ENCODE measurements at places on chromosomes 2 and 18. TPM values are rescaled to one million over a fixed set of nuclear protein-coding genes. Genes with fewer than 3 reads are reported as not detected.

GRCh38 chr2:224333726-224334482 is 68.0 kb downstream of the FAM124B start:
- no peak overlapping the region for H3K4me3 ChIP-seq
- no peaks in the 10 kb centered on the region for H3K4me1 ChIP-seq
- no peaks in the 10 kb centered on the region for H3K36me3 ChIP-seq
- DNase-seq: no peak

GRCh38 chr18:75926811-75927210 is 499.3 kb upstream of the SMIM21 start:
- H3K27ac ChIP-seq: no peak overlapping the region
- no peaks in the 10 kb centered on the region for H3K36me3 ChIP-seq
- no peaks in the 10 kb centered on the region for H3K4me1 ChIP-seq
- no peak for DNase-seq
- no peak overlapping the region for H3K4me3 ChIP-seq
- H3K27me3 ChIP-seq: no peaks in the 10 kb centered on the region

DNA sequence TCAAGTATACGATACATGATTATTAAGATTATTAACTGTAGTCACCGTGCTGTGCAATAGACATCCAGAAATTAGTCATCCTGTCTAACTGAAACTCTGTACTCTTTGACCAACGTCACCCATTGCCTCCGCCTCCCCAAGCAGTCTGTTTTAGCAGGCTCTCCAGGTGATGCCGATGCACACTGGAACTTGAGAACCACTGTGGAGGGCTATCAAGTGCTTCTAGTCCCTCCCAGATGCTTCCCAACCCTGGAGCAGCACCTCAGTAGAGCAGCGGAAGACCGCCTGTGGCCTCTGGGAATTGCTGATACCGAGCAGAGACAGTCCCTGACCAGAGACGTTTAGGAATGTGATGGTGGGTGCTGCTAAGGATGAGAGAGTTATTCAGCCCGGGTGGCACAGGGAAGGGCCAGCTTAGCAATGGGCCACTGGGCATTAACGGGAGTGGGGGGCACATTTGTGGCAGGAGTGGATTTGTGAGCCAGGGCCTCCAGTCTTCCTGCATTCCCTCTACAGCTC is 50.7 kb downstream of the LIPG start:
- no peak overlapping the region for H3K4me3 ChIP-seq
- no peaks in the 10 kb centered on the region for H3K36me3 ChIP-seq
- H3K4me1 ChIP-seq: no peaks in the 10 kb centered on the region

- peaks cover 59% of the 10 kb centered on the region for H3K4me1 ChIP-seq
- H3K36me3 ChIP-seq: peaks cover 46% of the 10 kb centered on the region
- peak overlapping the region; percentile 97 for H3K27ac ChIP-seq
- H3K4me3 ChIP-seq: peak overlapping the region; percentile 81
- DNase-seq: no peak
- H3K27me3 ChIP-seq: no peaks in the 10 kb centered on the region
Measured at GRCh38 chr18:79459946-79460480, 64.3 kb downstream of the NFATC1 start.

DNA sequence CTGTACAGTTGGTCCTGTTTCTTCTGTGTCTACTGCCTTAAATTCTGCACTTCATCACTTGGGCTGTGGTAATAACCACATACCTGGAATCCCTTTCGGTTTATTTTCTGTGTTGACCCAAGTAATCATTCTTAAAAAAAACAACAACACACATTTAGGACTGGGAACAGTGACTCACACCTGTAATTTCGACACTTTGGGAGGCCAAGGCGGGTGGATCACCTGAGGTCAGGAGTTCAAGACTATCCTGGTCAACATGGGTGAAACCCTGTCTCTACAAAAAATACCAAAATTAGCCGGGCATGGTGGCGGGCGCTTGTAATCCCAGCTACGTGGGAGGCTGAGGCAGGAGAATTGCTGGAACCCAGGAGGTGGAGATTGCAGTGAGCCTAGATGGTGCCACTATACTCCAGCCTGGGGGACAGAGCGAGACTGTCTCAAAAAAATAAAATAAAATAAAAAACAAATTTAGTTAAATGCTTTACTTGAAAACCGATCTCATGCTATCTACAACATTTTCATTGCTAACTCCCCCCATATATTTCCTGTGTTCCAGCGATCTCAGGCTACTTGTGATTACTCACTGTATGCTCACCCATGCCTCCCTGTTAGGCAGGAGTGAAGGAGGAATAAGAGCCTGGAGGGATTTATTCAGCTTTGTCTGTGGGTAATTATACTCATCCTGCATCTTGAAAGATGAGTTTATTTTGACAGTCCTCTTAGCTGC is 18.2 kb downstream of the ACSL3 start:
- H3K4me1 ChIP-seq: peaks cover 34% of the 10 kb centered on the region
- DNase-seq: no peak
- no peak overlapping the region for H3K27ac ChIP-seq
- no peak overlapping the region for H3K4me3 ChIP-seq

GRCh38 chr18:57439985-57440330 is 4.8 kb downstream of the ONECUT2 start:
- no peak for DNase-seq
- H3K27ac ChIP-seq: no peak overlapping the region
- peaks cover 40% of the 10 kb centered on the region for H3K4me1 ChIP-seq
- no peaks in the 10 kb centered on the region for H3K36me3 ChIP-seq

- H3K27ac ChIP-seq: peak overlapping the region; percentile 57
- H3K27me3 ChIP-seq: no peaks in the 10 kb centered on the region
- peaks cover 51% of the 10 kb centered on the region for H3K4me1 ChIP-seq
- DNase-seq: no peak
- H3K4me3 ChIP-seq: no peak overlapping the region
Measured at GRCh38 chr18:55073116-55073515, 113.9 kb upstream of the CCDC68 start.

- H3K27me3 ChIP-seq: no peaks in the 10 kb centered on the region
- H3K36me3 ChIP-seq: no peaks in the 10 kb centered on the region
- no peak overlapping the region for H3K4me3 ChIP-seq
Measured at GRCh38 chr18:71798986-71799673, 745.0 kb downstream of the CBLN2 start.

DNA sequence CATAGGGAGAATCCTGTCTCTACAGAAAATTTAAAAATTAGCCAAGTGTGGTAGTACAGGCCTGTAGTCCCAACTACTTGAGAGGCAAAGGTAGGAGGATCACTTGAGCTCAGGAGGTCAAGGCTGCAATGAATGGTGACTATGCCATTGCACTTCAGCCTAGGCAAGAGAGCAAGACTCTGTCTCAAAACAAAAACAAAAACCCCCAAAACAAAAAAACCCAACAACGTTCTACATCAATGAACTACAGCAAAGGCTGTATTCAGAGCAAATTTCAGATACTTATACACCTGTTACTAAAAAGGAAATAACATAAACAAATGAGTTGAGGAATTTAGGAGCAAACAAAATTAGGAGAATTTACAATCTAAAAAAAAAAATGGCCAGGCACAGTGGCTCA is 22.6 kb downstream of the YES1 start:
- no peak for DNase-seq
- H3K4me3 ChIP-seq: no peak overlapping the region
- peaks cover 11% of the 10 kb centered on the region for H3K27me3 ChIP-seq
- no peaks in the 10 kb centered on the region for H3K36me3 ChIP-seq
- no peak overlapping the region for H3K27ac ChIP-seq

- H3K27me3 ChIP-seq: peaks cover 5% of the 10 kb centered on the region
- no peaks in the 10 kb centered on the region for H3K36me3 ChIP-seq
- no peak overlapping the region for H3K4me3 ChIP-seq
- H3K4me1 ChIP-seq: no peaks in the 10 kb centered on the region
- no peak for DNase-seq
- H3K27ac ChIP-seq: no peak overlapping the region
Measured at GRCh38 chr2:171557363-171557762, 35.1 kb downstream of the CYBRD1 start.

DNA sequence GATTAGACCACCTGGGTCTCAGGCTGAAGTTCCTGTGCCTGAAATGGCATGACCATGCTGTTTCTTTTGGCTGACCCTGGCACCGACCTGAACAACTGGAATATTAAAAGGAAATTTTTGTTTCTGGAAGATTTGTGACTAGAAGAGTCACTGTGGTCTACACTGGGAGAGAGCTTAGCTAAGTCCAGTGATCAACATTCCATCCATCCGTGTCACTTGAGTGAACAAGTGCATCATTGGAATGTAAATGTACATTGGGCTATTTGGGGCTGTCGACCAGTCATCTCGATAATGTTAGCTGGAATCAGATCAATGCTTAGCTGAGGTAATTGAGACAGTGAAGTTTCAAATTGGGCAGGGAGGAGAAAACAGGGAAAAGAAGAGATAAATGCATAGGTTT is 95.4 kb upstream of the CCDC85A start:
- no peak overlapping the region for H3K27ac ChIP-seq
- H3K27me3 ChIP-seq: no peaks in the 10 kb centered on the region
- H3K4me1 ChIP-seq: no peaks in the 10 kb centered on the region
- H3K36me3 ChIP-seq: no peaks in the 10 kb centered on the region
- H3K4me3 ChIP-seq: no peak overlapping the region

DNA sequence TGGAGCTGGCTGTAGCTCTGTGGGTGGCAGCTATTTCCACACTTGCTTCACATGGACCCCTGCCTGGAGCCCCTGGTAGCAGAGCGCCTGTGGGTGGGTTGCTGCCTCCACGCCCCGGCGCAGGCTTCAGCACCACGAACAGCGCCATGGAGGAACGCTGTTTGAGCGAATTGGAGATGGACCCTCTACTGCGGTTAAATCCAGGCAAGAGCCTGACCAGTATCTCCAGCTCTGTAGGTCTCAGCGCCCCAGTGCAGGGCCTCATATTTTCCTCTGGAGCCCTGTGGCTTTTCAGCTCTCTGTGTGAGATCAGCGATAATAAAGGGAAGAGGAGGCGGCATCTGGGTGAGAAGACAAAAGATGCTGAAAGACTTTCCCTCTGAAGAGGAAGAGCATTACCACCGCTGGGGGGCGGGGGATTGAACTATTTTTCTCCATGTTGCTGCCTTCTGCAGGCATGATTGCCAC is 12.0 kb downstream of the ONECUT2 start:
- DNase-seq: no peak
- H3K36me3 ChIP-seq: no peaks in the 10 kb centered on the region
- no peak overlapping the region for H3K27ac ChIP-seq
- peaks cover 64% of the 10 kb centered on the region for H3K27me3 ChIP-seq
- peaks cover 1% of the 10 kb centered on the region for H3K4me1 ChIP-seq

- H3K36me3 ChIP-seq: no peaks in the 10 kb centered on the region
- H3K27ac ChIP-seq: no peak overlapping the region
- DNase-seq: no peak
- H3K27me3 ChIP-seq: no peaks in the 10 kb centered on the region
Measured at GRCh38 chr2:238409341-238410199, 17.2 kb upstream of the ASB1 start.

DNA sequence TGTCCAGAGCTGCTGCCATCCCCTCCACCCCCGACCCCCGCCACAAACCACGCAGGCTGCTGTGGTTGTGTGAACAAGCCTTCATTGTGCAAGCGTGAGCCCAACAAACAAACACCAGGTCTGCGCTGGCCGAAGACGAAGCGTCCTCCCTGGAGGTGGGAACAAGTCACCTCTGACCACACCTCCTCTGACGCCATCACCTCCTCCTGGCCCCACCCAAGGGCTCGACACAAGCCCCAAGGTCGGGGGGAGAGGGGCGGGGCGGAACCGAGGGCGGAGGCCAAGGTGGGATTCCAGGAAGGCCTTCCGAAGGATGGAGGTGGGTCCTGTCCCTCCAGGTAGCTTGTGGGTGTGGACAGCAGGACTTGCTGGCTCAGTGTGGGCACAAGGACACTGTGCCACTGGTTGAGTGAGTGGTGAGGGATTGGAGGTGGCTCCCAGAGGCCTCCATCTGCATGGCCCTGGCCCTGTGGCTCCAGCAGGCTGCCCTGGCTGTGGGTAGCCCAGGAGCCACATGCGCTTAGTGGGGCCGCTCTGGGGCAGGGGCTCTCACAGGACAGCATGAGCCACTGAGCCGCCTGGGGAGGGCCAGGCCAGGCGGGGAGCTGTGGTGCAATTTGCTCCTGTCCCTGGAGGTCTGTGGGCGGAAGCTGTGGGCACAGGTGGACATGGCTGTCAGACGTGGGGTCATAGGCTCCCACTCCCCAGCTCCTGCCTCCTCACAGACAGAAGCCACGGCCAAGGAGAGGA is 7.4 kb upstream of the GPR17 start:
- no peaks in the 10 kb centered on the region for H3K27me3 ChIP-seq
- no peak overlapping the region for H3K4me3 ChIP-seq
- no peaks in the 10 kb centered on the region for H3K36me3 ChIP-seq
- no peak for DNase-seq

DNA sequence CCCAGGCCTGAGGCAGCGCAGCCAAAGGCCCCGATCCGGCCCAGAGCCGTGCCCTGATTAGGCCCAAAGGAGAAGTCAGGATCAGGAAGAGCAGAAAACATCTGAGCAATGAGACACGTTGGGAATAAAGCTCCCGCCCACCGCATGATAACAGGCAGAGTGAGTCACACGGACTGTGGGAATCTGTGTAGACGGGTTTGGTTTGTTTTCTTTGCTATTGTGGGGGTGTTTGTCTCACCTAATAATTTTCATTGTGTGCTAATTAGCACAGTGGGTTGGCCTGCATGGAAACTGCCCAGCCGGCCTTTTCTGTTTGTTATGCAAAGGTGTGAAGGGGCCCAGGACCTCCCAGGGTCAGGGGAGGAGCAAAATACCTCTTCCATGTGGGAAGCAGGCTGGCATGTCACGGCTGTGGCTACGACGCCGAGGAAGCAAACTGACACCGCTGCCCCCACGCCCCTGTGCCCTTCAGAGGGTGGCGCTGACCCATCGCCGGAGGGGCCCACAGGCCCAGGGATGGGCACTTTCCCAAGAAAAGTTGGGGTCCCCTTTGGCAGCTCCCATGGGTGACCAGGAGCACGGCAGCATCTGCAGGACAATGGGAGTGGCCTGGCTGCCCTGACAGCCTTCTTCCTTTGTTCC is 68.4 kb upstream of the CTDP1 start:
- H3K4me3 ChIP-seq: no peak overlapping the region
- no peaks in the 10 kb centered on the region for H3K36me3 ChIP-seq
- peaks cover 3% of the 10 kb centered on the region for H3K27me3 ChIP-seq
- H3K27ac ChIP-seq: no peak overlapping the region

GRCh38 chr2:177972123-177972522 is 100.5 kb downstream of the PDE11A start:
- no peak overlapping the region for H3K27ac ChIP-seq
- H3K27me3 ChIP-seq: no peaks in the 10 kb centered on the region
- H3K4me3 ChIP-seq: no peak overlapping the region
- no peaks in the 10 kb centered on the region for H3K4me1 ChIP-seq
- H3K36me3 ChIP-seq: no peaks in the 10 kb centered on the region
- no peak for DNase-seq

GRCh38 chr18:28494151-28494550 is 317.2 kb upstream of the CDH2 start:
- H3K27me3 ChIP-seq: no peaks in the 10 kb centered on the region
- H3K27ac ChIP-seq: no peak overlapping the region
- DNase-seq: no peak
- no peak overlapping the region for H3K4me3 ChIP-seq
- no peaks in the 10 kb centered on the region for H3K36me3 ChIP-seq

- H3K4me3 ChIP-seq: no peak overlapping the region
- no peaks in the 10 kb centered on the region for H3K4me1 ChIP-seq
- DNase-seq: no peak
- H3K36me3 ChIP-seq: no peaks in the 10 kb centered on the region
- H3K27ac ChIP-seq: no peak overlapping the region
Measured at GRCh38 chr2:142599504-142599903, 278.0 kb upstream of the KYNU start.

SPIRE1 gene
- 2.5 TPM for total RNA-seq

LYPD6 gene
- not detected for total RNA-seq

ARHGAP15 gene
- total RNA-seq: 112 TPM

GPATCH11 gene
- total RNA-seq: 30.7 TPM

CDH19 gene
- total RNA-seq: not detected

RGPD8 gene
- 26.6 TPM for total RNA-seq

SERPINB5 gene
- not detected for total RNA-seq

GALR1 gene
- total RNA-seq: not detected

SLC35G4 gene
- not detected for total RNA-seq

PSD4 gene
- 161 TPM for total RNA-seq

CYTIP gene
- 130 TPM for total RNA-seq

CD28 gene
- total RNA-seq: not detected

ACTR3 gene
- total RNA-seq: 638 TPM
